Stimulated activated CD4-positive, alpha-beta T cell treated with anti-CD3 and anti-CD28 coated beads, Interleukin-4, amount 100 ng/mL, for 48 hours (primary cell): ENCODE measurements at places on chromosomes 3 and 15.

GRCh38 chr3:72659596-72659995, 188.6 kb downstream of the SHQ1 start:
- DNase-seq, result no peak

DNA sequence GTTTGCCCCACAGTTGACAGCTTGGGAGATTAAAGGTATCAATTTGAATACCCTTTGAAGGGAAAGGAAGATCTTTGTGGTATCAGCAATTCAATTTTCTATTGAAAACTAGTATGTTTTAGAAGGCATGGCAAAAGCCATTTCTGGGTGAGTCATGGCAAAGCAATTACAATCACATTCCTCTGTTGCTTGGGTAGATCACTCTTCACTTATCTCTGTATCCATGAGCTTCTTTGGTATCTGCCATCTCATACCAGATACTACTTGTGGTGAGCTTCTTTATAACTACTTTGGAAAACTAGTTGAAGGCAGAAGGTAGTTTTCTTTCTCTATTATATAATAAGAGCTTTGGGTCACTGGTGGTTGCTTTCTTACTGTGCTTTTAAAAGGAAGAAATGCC, 28.3 kb upstream of the LSAMP start:
- DNase-seq, result no peak

DNA sequence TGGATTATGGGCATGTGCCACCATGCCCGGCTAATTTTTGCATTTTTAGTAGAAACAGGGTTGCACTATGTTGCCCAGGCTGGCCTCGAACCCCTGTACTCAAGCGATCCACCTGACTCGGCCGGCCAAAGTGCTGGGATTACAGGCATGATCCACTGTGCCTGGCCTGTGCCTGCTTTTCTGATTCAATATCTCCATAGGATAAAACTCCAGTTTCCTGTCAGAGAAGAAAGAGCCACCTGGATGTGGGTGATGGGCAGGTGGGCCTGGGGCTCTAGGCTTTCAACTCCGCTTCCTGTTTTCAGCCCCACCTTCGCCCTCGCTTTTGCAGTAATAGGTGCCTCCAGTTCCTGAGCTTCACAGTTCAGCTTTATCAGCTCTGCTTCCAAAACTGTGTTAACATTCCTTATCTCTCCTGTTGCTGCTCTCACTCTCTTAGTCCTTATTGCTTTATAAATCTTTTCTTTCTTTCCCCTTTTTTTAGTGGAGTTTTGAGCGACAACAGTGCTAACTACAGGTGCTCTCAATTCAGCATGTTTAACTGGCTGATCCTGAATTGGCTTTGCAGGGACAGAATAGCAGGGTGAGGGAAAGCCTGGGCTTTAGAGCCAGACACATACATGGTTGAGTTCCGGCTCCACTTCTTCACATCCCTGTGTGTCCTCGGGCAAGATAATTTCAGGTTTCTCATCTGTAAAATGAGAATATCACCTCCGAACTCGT, 21.1 kb upstream of the PDE8A start:
- DNase-seq, result no peak

GRCh38 chr3:145243875-145244274, 917.1 kb downstream of the PLOD2 start:
- no peak for DNase-seq

GRCh38 chr3:94935738-94936580, 873.1 kb downstream of the NSUN3 start:
- no peak for DNase-seq

DNA sequence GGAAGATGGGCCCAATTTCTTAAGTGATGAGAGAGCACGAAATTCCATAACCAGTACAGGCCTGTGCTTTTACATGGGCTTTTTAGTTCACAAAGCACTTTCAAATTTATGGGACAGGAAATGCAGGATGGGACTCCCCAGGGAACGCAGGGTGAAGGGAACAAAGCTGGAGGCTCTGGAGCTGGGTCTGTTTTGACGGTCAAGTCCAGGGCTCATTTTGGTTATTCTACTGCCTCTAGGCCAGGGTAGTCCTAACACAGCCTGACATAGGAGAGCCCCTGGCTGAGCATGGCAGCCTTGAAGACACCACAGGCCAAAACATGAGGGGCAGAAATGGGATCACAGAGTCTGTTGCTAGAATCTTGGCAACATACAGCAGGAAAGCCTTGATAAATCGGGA, 33.5 kb downstream of the HCLS1 start:
- DNase-seq, result no peak

DNA sequence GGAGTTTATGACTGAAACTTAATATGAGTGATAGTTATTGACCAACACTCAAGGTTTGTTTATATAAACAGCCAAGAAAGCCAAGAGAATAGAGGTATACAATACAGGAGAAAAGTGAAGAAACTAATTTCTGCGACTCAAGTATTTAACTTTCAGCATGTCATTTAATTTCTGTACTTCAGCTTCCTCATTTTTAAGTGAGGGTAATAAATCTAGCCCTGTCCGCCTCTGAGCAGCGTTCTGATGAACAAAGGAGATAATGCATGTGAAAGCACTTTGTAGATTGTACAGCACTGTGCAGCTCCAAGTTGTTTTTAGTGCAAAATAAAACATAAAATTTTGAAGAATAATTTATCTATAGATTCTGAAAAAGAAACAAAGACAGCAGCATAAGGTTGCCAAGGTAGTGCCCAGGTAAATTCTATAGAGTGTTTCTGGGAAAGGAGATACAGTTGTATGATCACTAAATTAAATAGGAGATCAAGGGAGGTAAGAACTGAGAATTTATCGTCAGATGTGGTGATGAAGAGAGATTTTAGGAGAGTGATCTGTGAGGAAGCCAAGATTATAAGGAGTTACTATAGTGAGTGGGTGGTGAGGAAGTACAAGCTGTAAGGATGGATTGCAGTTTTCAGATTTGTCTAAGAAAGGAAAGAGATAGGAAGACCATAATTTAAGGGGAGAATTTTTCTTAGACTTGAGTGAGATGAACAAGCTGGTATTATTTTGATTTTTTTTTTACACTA, 71.3 kb downstream of the RASA2 start:
- no peak for DNase-seq

DNA sequence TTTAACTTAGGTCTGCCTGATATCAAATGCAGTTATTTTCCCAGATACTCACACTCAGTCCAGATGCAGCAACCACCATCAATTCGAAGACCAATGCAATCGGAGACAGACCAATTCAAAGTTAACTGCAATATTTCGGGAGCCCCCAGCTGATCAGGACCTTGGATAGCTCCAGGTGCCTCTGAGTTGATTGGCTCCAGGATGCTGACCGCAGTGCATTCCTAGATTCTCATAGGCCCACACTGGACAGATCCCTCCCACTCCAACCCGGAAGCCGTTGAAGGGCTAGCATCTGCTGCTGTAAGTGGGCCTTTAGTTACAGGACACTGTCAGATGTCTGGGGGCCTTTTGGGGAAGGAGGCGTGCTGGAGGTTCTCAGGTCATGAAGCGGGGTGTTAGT, 89.5 kb upstream of the ATP2B2 start:
- DNase-seq, result peak; percentile 36

GRCh38 chr3:184677344-184678316, 34.2 kb downstream of the MAGEF1 start:
- DNase-seq, result no peak

DNA sequence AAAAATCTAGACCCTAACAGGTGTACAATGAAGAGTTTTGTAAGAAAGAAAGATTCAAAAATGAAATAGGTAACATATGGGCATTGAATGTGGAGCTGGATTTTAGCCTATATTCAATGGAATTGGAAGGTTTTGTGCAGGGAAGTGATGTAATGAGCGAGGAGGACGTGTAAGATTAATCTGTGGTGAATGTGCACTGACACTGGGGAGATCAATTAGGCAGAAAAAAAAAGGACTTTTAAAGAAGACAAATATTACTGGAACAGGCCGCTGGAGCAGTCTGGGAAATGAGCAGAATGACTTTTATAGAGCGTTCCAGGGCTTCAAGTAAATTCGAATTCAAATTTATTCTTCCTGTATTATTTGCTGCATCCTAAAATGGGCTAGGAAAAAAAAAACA, 55.2 kb downstream of the PDIA5 start:
- DNase-seq, result no peak

GRCh38 chr3:175670557-175670956, 811.4 kb downstream of the NAALADL2 start:
- DNase-seq, result no peak

GRCh38 chr3:5140230-5140621, 18.1 kb downstream of the ARL8B start:
- DNase-seq, result no peak

DNA sequence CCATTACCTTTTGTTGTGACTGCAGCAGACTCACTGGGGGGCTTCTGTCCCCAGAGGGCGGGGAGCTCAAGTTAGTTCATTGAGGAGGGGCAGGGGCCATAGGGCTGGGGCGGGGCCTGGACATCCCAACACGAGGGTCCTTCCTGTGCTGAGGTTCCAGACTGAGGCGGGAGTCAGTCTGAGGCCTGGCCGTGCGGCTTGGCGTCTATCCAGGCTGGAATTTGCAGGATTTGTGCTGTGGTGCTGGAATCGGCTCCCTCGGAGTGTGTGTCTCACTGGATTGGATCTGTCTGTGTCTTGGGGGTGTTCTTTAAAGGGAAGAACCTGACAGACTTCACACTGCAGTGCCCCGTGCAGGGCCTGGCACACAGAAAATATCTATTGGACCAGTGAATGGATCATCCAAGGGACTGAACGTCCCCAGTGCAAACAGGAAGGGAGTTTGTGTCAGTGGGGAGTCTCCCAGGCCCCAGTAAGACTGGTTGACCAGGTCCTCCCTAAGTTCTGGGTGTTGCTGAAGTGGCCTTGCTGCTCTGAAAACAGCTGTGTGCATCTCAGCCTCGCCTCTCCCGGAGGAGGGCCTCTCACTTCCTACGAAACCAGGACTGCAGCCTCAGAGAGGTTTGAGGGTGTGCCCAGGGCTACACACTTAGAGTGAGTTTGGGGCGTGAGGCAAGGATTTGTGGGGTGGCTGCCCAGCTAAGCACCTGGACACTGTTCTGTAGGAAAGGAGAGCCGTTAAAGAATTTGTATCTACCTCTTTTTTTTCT, 26.1 kb downstream of the GOLGA6L2 start:
- DNase-seq, result no peak

- no peak for DNase-seq
These were observed 725 bp upstream of the SCAMP2 start for GRCh38 chr15:74873756-74874424.

DNA sequence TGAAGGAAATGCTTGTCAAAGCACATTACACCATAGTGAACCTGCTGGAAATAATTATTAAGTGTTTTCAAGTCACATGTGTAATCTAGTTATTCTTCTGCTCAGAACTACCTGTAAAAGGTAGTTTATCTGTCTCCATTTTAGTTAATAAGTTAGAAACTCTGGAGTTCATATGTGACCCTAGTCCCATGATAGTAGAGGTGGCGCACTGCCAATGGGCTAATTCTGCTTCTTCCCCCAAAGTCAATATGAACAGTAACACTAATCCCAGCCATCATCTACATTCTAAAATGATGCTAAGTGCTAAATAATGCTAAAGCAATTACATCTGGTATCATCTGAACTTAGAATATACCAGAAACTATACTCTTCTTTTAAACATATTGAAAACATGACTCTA, 361.0 kb upstream of the NECTIN3 start:
- DNase-seq, result no peak

DNA sequence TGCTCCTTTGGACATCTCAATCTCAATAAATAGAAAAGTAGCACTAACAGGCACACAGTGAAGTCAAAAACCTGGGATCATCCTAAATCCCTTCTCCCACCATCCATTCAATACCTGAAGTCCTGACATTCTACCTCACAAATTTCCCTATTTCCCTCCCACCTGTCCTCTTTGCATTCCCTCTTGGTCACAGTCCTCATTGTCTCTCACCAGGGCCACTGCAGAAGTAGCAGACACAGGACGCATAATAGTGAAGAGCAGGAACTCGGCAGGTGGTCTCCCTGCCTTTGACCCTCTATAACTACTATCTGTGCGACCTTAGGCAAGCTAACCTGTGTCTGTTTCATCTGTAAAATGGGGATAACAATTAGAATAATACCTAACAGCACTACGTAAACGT, 2.3 kb downstream of the THOC7 start:
- no peak for DNase-seq

DNA sequence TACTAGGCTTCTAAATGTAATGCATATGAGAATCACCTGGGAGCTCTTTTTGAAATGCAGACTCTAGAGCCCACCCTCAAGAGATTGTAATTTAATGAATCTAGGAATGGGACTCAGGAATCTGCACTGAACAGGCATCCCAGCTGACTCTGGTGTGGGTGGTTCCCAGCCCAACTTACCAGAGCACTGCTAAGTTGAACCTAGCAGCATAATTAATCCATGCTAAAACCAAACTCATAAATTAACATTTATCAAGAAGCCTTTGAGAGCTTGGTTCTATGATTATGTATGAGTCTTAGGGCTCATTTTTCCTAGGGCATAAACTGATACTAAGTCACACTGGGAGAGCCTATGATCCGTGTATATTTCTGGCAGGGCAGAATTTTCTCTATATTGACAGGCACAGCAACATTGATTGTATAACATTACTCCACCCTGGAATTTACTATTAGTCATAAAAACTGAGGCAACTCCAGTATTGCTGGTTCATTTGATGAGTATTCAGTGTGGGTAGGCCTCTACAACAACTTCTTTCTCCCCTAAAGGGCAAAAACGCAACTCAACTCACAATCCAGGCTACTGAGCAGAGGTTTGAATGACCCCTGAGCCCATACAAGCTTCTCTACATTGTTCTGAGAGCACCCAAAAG, 10.7 kb upstream of the CSTA start:
- no peak for DNase-seq

DNA sequence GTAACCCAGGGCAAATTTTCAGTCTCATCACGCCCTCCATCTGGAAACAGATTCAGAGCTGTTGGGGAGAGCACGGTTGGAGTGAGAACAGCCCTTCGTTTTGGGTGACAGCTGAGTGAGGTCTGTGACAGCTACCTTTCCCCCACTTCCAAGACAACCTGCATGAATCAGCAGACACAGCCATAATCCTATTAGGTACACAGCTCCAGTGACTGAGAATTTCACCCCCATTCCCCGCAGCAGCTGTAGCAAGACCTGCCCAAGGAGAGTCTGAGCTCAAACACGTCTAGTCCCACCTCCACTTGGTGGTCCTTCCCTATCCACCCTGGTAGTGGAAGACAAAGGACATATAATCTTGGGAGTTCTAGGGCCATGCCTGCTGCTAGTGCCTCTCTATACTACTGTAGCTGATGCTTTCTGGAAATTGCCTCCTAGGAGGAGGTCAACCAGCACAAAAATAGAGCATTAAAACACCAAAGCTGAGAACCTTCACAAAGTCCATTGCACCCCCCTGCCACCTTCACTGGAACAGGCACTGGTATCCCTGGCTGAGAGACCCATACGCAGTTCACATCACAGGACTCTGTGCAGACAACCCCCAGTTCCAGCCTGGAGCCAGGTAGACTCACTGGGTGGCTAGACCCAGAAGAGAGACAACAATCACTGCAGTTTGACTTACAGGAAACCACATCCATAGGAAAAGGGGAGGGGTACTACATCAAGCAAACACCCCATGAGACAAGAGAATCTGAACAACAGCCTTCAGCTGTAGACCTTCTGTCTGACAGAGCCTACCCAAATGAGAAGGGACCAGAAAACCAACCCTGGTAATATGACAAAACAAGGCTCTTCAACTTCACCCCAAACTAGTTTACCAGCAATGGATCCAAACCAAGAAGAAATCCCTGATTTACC, 448.6 kb upstream of the CBLB start:
- DNase-seq, result no peak

- no peak for DNase-seq
These were observed 233.4 kb downstream of the MEX3B start for GRCh38 chr15:81812456-81812855.
